ENCODE measurements at places on chromosomes 11 and 22.
A peak's percentile ranks its signal among the peaks of the same experiment; 100 is the strongest.

GRCh38 chr11:75597636-75598035, 35.6 kb downstream of the SERPINH1 start:
- no peak for DNase-seq

- DNase-seq, result peak; percentile 63
Measured at GRCh38 chr22:30423301-30423958, 2.1 kb upstream of the MTFP1 start.

DNA sequence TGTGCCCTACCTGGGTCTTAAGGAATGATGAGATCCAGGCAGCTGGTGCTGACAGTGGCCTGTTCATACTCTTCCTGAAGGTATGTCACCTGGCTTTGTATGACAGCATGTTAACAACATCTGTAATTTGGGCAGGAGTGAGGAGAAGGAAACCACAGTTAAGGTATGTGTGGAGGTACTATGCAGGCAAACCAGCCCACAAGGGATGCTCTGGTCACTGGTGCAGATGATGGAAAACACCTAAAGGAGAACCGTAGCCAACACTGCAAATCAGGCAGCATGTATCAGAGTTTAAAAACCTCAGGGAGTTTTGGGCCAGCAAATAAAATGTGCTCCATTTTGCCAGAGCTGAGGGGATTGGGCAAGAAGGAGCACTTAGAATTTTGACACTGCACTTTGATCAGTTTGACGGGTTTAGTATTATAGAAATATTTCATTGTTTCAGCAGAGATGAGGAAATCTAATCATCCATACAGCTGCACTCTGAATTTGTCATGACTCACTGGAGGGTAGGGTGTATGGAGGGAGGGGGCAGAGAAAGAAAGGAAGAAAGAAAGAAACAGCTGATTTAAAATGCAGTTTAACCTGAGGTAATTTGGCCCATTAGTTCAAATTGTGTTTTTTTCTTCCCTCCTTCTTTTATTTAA, 260.9 kb downstream of the KIRREL3 start:
- no peak for DNase-seq

- DNase-seq, result no peak
Measured at GRCh38 chr11:46856605-46857343, 10.7 kb upstream of the CKAP5 start.

DNA sequence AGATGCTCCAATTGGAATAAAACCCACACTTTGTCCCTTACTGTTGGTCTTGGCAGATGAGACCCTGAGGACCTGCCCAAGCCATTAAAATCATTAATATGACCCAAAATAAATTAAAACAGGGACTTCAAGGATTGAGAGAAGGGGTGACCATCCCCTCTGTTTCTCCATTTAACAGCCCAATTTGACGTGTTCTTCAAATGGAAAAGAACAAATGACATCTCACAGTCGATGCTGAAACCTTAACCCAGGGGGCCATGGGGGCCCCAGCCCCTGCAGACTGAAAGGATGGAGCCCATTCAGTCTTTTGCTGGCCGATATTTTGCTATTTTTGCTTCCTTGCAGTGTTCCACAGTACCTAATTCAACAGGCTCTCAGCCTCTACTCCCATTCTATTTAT, 20.5 kb downstream of the ZNF74 start:
- no peak for DNase-seq

GRCh38 chr11:21472261-21472660, 720.6 kb upstream of the ANO5 start:
- DNase-seq, result no peak

DNA sequence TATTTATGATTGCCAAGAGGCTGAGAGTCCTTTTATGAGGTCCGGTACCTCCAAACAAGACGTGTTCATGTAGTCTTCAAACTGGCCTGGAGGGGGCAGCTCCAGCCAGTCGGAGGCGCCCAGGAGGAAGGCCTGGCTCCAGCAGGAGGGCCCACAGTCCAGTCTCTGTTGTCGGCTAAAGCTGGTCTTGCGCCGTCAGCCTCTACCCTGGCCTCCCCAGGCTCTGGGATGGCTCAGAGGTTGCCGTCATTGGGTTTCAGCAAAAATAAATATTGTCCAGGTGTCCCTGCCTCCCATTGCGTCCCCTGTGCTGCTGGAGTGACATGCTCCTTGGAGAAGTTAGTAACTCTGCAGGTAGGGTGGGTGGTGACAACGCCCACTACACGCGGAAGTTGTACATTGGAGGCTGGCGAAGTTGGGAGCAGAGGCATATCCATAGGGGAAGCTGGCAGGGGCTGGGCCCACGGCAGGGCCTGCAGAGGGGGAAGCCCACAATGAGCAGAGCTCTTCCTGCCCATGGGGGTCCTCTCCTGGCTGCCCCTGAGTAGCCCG, 1.0 kb upstream of the SLC25A1 start:
- DNase-seq, result no peak

DNA sequence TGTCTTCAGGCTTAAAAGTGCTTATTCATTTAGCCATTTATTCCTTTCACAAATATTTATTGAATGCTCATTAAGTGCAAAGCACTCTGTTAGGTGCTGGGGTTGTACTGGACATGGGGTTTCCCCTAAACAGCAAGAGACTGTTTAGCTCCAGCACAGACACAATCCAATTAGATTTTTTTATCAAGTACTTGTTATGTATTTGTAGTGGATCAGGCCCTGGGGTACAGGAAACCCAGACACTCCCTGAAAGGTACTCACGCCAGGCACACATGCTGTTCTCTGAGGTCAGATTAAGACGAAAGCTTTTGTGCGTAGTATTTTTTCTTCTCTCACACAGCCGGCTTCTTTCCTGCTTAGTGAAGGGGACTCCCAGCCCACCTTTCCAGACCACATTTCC, 218.1 kb upstream of the PLET1 start:
- DNase-seq, result no peak

DNA sequence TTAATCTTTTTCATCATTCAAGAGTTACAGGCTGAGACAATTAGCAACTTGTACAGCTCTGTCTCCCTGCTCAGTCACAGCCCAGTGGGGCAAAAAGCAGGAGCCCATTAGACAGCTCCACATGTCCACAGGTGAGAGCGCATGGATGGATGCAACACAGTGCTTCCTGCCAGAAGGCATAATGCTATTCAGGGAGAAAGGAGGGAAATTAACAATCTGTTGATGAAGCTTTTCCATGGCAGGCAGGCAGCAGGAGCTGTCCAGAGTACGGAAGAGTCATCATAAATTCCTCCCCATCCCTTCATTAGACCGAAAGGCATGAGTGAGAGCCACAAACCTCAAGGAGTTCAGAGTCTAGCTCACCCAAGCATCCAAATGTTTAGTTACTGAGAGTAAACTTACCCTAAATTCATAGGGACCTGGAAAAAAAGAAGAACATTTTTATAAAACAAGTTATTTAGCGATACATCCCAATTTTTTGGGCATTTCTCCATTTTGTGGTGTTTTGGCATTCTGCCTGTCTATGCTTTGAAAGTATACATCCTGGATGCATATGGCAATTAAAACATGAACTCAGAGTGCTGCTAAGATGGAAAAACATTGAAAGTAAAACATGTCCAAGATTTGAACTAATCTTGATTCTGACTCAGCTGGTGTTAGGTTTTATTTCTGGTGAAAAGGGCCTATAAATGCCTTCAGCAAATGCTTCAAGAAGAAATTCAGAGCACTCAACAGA, 428.1 kb downstream of the OPCML start:
- no peak for DNase-seq

DNA sequence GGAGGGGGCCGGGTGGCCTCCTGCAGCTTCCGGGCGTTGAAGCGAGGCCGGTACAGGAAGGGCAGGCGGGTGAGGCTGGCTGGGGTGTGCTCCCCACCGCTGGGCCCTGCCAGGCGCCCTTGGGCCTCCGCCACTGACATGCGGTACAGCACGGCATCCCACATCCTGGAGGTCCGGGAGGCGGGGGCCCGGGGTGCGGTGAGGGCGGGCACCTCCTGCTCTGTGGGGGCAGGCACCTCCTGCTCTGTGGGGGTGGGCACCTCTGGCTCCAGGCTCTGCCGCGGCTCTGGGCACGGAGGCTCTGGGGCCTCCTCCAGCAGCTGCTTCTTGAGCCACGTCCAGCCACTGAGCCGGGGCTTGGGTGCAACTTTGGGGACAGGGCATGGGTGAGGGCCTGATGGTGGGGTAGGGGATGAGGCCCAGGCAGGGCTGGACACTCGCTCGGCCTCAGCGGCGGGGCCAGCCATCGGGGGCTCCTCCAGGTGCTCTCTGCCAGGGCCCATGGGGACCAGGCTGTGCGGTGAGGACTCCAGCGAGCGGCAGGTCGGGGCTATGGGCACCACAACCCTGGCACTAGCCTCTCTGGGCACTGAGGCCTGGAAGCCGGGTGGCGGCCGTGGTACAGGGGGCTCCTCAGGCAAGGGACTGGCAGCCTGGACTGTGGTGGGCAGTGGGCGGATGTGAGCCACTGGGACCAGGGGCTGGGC, 2.3 kb downstream of the PRR33 start:
- DNase-seq, result peak; percentile 26

DNA sequence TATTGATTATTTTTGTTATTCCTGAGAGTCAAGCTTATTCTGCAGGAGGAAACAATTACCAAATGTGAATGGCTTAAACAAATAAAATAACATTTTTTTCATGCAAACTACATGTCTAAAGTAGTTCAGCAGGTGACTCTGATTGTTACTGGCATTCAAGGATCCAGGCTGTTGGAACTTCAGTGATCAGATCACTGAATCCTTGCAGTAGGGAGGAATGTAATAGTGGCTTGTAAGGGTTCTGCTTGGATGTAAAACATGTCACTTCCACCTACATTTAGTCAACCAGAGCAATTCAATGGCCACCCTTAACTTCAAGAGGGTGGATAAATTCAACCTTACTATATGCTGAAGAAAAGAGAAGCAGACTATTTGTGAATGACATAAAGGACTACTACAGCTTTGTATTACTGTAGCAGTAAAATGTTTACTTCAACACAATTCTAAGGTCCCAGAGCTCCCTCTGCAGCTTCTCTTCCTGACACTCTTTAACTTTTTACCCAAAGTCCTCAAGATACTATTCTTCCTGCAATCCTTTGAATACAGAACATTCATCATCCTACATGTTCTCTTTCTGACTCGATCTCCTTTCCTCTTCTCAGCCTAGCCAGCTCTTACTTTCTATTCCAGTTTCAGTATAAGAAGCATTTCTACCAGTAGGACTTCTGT, 284.0 kb downstream of the LRRC4C start:
- DNase-seq, result no peak

GRCh38 chr11:27234043-27234668, 128.9 kb downstream of the CCDC34 start:
- no peak for DNase-seq

DNA sequence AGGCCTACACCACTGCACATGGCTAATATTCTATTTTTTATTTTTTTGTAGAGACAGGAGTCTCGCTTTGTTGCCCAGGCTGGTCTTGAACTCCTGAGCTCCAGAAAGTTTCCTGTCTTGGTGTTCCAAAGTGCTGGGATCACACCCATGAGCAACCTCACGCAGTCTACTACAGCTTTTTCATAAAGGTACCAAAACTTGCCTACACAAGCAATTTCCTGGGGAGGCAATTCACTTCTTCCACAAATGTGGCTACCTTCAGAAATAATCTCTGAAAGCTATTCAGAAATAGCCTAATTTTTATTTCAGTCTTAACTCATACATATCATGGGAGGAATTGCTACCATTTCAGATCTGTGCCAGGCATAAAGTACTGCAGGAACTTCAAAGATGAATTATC, 11.4 kb downstream of the SLC35F2 start:
- DNase-seq, result no peak

DNA sequence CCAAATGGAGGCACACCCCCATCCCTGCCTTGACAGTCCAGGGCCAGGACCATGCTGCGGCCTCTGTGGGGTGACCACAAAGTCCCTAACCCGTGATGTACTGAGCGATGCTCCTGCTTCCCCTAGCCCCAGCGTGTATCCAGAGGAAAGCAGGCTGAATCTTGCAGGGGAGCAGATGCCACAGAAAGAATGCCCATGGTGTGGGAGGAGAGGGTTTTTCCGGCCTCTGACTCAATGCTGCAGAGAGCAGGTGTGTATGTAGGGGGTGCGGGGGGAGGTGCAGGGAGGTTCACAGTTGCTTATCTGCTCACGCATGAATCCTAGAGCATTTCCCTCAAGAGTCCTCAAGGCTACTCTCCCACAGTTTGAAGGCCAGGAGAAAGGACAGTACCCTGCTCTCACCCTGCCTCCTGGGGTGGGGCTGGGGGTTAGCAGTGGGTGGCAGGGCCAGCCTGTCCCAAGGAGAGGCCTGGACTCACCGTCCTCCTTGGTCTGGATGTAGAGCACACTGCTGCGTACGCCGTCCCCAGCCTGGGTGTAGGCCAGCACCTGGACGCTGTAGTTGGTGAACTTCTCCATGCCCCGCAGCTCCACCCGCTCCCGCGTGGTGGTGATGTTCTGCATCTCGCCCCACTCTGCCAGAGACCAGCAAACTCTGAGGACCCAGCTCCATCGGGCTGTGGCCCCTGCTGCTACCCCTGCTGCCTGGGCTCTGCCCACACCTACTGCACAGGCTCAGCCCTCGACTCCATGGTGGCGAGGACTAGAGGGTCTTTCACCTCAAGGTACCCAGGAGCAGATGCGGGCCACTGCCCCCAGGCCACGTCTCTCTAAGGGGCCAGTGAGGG, 130.8 kb downstream of the CEP164 start:
- peak; percentile 21 for DNase-seq

GRCh38 chr22:44889255-44889878, 120.4 kb downstream of the PHF21B start:
- no peak for DNase-seq

- no peak for DNase-seq
Measured at GRCh38 chr11:34667810-34668582, 47.1 kb downstream of the EHF start.

DNA sequence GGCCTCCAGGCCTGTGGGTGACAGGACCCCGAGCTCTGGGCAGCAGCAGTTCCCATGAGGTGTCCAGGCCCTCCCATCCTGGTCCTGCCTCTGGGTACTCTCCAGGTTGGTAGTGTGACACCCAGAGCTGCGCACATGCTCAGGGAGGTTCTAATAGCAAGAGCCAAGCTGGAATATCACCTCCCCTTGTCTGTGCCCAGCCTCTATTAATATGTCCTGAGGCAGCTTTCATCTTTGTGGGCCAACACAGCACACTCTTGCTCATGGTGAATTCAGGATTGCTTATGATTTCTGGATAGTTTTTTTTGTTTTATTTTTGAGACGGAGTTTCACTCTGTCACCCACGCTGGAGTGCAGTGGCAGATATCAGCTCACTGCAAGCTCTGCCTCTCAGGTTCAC, 3.3 kb downstream of the P2RX6 start:
- no peak for DNase-seq

GRCh38 chr11:106765469-106766258, 252.6 kb downstream of the GUCY1A2 start:
- no peak for DNase-seq

- DNase-seq, result no peak
Measured at GRCh38 chr11:69167916-69168691, 12.4 kb downstream of the SMIM38 start.

- no peak for DNase-seq
Measured at GRCh38 chr11:101169944-101170343, 40.3 kb upstream of the PGR start.

- no peak for DNase-seq
Measured at GRCh38 chr11:95301474-95301873, 70.5 kb upstream of the SESN3 start.

Measured in stimulated activated CD4-positive, alpha-beta T cell treated with anti-CD3 and anti-CD28 coated beads, TNF-alpha, amount 100 ng/mL, for 48 hours (primary cell).